ENCODE measurements at places on chromosomes 3 and 15.

GRCh38 chr15:65787260-65787659, 4.8 kb downstream of the DENND4A start:
- no peak for DNase-seq

- DNase-seq, result no peak
Observed at GRCh38 chr3:168996622-168997021, 666.9 kb downstream of the MECOM start.

- DNase-seq, result no peak
Observed at GRCh38 chr3:67470207-67470606, 184.2 kb downstream of the SUCLG2 start.

GRCh38 chr15:31494786-31495185, 168.2 kb downstream of the KLF13 start:
- no peak for DNase-seq

All from femur (tissue), 1 donor.